Type B pancreatic cell (in vitro differentiated cells): ENCODE measurements at places on chromosomes 2 and 18. TPM values are rescaled to one million over a fixed set of nuclear protein-coding genes. Genes with fewer than 3 reads are reported as not detected.

- H3K4me3 ChIP-seq = no peak overlapping the region
- H3K4me1 ChIP-seq = no peaks in the 10 kb centered on the region
- no peak overlapping the region for H3K27ac ChIP-seq
- H3K27me3 ChIP-seq = no peaks in the 10 kb centered on the region
- H3K36me3 ChIP-seq = no peaks in the 10 kb centered on the region
These were observed 286.7 kb upstream of the LRRTM1 start for GRCh38 chr2:80591233-80591632.

- no peak overlapping the region for H3K4me3 ChIP-seq
- no peaks in the 10 kb centered on the region for H3K27me3 ChIP-seq
- peaks cover 20% of the 10 kb centered on the region for H3K36me3 ChIP-seq
- H3K27ac ChIP-seq = no peak overlapping the region
These were observed 45.6 kb downstream of the CEP192 start for GRCh38 chr18:13036622-13037320.

DNA sequence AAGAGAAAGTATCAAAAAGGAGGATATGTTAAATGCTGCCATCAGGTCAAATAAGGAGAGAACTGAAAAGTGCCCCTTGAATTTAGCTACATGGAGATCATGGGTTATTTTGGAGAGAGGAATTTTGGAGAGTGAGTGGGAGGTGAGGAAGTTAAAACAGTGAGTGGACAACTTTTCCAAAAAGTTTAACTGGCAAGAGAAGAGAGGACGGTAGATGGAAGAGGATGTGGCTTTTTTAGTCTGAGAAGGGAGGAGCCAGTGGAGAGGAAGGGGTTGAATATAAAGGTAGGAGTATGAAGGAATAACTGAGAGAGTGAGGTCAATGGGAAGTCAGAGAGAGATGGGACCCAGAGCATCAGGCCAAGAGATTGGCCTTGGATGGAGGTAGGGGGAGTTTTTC is 62.5 kb upstream of the NFE2L2 start:
- H3K27ac ChIP-seq = no peak overlapping the region
- H3K4me1 ChIP-seq = peaks cover 12% of the 10 kb centered on the region
- H3K27me3 ChIP-seq = no peaks in the 10 kb centered on the region
- no peak overlapping the region for H3K4me3 ChIP-seq

DNA sequence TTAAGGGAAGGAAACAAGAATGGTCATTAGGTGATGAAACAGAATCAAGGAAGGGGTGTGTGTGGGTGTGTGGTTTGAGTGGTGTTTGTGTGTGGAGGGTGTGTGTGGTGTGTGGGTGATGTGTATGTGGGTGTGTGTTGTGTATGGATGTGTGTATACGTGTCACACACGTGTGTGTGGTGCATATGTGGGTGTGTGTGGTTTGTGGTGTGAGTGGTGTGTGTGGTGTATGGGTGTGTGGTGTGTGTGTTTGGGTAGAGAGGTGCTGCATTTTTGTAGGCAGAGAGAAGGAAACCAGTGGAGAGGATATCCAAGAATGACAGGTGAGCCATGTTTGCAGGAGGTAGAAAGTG is 1.1 kb upstream of the CEP192 start:
- H3K27me3 ChIP-seq = no peaks in the 10 kb centered on the region

- H3K4me1 ChIP-seq = peaks cover 17% of the 10 kb centered on the region
- peak overlapping the region; percentile 88 for H3K4me3 ChIP-seq
- peaks cover 72% of the 10 kb centered on the region for H3K27me3 ChIP-seq
- peak overlapping the region; percentile 10 for H3K27ac ChIP-seq
- DNase-seq = no peak
These were observed 1.4 kb upstream of the ZNF804A start for GRCh38 chr2:184596819-184597411.

GRCh38 chr18:37409878-37410277 is 155.7 kb downstream of the CELF4 start:
- no peaks in the 10 kb centered on the region for H3K27me3 ChIP-seq
- no peak for DNase-seq
- no peak overlapping the region for H3K4me3 ChIP-seq
- H3K27ac ChIP-seq = no peak overlapping the region
- H3K36me3 ChIP-seq = no peaks in the 10 kb centered on the region

DNA sequence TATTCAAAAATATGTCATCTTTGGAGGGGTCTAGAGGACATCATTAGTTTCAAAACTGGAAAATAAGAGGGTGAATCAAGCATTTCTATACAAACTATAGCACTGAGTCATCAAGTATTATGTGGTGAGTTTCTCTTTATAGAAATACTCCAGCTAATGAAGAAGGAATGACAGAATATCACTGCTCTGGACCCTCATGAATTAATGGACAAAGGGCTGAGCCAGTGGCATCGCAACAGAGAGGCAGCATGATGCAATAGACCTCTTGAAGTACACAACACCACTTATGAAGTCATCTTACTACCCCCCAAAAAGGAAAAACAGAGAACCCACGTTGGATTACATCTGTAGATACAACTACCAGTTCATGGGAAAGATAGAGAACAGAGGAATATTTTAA is 27.4 kb upstream of the EIF2AK3 start:
- H3K4me1 ChIP-seq = peaks cover 12% of the 10 kb centered on the region
- H3K36me3 ChIP-seq = no peaks in the 10 kb centered on the region
- H3K27me3 ChIP-seq = no peaks in the 10 kb centered on the region
- H3K27ac ChIP-seq = no peak overlapping the region
- H3K4me3 ChIP-seq = no peak overlapping the region

DNA sequence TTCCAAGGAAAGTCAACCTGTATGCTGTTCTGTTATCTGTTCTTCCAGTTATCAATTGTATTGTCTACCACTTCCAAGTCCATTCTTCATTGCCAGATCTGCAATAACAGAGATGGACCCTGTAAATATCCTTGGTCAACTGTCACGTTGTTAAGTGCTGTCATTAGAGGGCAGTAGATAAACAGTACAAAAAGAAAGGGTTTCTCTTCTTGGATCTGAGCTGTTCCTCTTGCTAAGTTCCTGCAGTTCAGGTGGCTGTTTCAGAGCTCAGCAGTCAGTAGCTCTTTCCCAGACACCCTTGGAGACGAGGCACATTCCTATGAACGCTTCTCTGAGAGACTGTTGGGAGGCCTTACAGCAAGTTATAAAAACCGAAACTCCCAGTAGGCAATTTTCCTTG is 957.1 kb upstream of the CHAC2 start:
- no peak overlapping the region for H3K27ac ChIP-seq
- DNase-seq = no peak
- H3K36me3 ChIP-seq = no peaks in the 10 kb centered on the region
- no peak overlapping the region for H3K4me3 ChIP-seq
- peaks cover 3% of the 10 kb centered on the region for H3K27me3 ChIP-seq
- H3K4me1 ChIP-seq = no peaks in the 10 kb centered on the region

DNA sequence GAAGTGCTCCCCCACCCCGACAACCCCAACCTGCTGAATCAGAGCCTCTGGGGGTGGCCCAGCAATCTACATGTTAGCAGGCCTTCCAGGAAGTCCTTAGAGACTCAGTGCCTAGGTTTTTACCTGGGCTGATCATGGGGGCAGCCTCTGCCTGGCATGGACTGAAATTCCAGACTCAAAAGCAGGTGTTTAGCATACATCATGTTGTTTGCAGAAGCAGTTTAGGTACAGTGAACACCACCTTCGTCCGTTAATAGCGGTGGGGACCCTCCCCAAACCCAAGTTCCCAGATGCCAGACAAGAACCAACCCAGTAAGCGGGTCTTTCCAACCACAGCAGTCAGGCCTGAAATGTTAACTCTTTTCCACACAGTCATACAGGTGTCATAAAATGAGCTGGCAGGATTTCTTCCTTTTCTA is 26.4 kb upstream of the GALR1 start:
- DNase-seq = no peak
- H3K4me1 ChIP-seq = no peaks in the 10 kb centered on the region
- H3K27me3 ChIP-seq = peaks cover 21% of the 10 kb centered on the region
- H3K27ac ChIP-seq = no peak overlapping the region
- H3K4me3 ChIP-seq = no peak overlapping the region
- no peaks in the 10 kb centered on the region for H3K36me3 ChIP-seq

GRCh38 chr2:9760902-9761228 is 82.4 kb upstream of the TAF1B start:
- H3K4me1 ChIP-seq = peaks cover 48% of the 10 kb centered on the region
- no peak overlapping the region for H3K27ac ChIP-seq
- no peak for DNase-seq
- no peak overlapping the region for H3K4me3 ChIP-seq
- peaks cover 20% of the 10 kb centered on the region for H3K27me3 ChIP-seq
- H3K36me3 ChIP-seq = no peaks in the 10 kb centered on the region

DNA sequence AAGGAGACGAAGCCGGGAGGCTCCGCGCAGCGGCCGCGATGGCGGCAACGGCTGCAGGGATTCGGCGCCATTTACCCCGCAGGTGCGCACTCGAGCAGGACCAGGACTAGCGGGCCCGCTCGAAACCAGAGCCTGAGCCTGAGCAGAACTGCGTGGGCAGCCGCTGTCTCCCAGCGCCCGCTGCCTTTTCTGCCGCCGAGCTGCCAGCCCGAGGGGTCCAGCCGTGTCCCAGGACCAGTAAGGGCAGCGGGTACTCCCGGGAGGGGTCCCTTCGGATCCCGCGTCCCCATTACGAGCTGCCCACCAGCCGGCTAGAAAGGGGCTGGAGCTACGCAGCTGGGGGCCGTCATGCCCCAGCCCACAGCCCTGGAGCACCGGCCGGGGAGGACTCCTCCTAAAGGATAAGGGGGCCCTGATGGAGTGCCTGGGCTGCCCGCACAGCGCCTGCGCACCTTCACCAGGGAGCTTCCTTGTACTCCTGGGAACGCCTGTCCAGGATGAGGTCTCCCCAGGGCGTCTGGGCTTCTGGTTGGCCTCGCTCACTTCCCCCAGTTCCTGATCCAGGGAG is 9.9 kb downstream of the ALPP start:
- no peak for DNase-seq
- no peak overlapping the region for H3K4me3 ChIP-seq
- H3K27me3 ChIP-seq = peaks cover 74% of the 10 kb centered on the region
- peaks cover 3% of the 10 kb centered on the region for H3K36me3 ChIP-seq

GRCh38 chr2:58535182-58535581 is 294.1 kb upstream of the FANCL start:
- no peak overlapping the region for H3K27ac ChIP-seq
- H3K27me3 ChIP-seq = no peaks in the 10 kb centered on the region
- peaks cover 13% of the 10 kb centered on the region for H3K4me1 ChIP-seq
- DNase-seq = no peak

GRCh38 chr18:13048061-13048595 is 57.0 kb downstream of the CEP192 start:
- no peaks in the 10 kb centered on the region for H3K27me3 ChIP-seq
- no peak overlapping the region for H3K27ac ChIP-seq
- no peaks in the 10 kb centered on the region for H3K4me1 ChIP-seq
- H3K4me3 ChIP-seq = no peak overlapping the region
- DNase-seq = no peak

DNA sequence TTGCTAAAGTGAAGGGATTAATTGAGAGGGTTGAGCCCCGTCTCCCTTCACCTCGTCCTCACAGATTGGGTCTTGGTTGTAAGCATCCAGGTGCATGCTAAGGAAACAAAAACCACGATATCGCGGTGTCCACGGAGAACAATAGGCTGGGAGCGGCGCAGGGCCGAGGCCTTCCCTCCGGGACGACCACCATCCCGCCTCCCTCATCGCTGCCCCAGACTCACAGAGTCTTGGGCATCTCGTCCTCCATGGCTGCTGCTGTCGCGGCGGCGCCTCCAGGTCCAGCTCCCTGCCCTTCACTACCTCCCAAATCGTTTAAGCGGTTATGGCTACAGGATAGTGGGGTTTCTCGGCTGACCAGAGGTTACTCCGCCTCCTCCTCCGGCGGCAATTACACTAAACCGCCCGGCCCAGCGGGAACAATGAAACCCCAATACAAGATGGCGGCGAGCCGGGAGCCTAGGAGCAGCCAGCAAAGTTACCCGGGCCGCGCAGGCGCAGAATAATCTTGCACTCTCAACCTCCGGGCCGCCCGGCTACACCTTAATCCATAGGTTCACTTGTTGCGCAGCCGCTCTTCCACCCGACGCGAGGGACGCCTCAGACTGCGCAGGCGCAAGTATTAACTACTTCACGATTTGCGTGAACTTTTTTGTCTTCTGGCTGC is at the start of gene TIA1:
TSS of gene TIA1 (minus strand) at position 448 of the 667 bp plus-strand sequence. CDS start at position 250, 198 bp downstream.
- H3K4me3 ChIP-seq = peak within 1 kb of the TSS; percentile 96
- H3K4me1 ChIP-seq = peaks cover 28% of the 10 kb centered on the region
- peak within 1 kb of the TSS; percentile 99 for H3K27ac ChIP-seq
- H3K27me3 ChIP-seq = peaks cover 6% of the 10 kb centered on the region
- peak; percentile 99 for DNase-seq

GRCh38 chr18:59218018-59218417 is 1.9 kb upstream of the GRP start:
- H3K36me3 ChIP-seq = no peaks in the 10 kb centered on the region
- H3K27ac ChIP-seq = no peak overlapping the region
- no peak for DNase-seq
- H3K4me3 ChIP-seq = peak overlapping the region; percentile 44

- peaks cover 4% of the 10 kb centered on the region for H3K27me3 ChIP-seq
- no peak overlapping the region for H3K4me3 ChIP-seq
- H3K27ac ChIP-seq = no peak overlapping the region
These were observed 29.3 kb downstream of the COLEC11 start for GRCh38 chr2:3624059-3624794.

GRCh38 chr2:38750891-38751595 is at the start of gene SRSF7:
Gene SRSF7, minus strand, starts transcription at chr2:38751361. Its CDS starts 105 bp downstream, at chr2:38751256.
- H3K36me3 ChIP-seq = peaks cover 46% of the 10 kb centered on the region
- H3K4me3 ChIP-seq = peak within 1 kb of the TSS; percentile 100
- peak within 1 kb of the TSS; percentile 99 for H3K27ac ChIP-seq
- peaks cover 4% of the 10 kb centered on the region for H3K27me3 ChIP-seq
- H3K4me1 ChIP-seq = peaks cover 41% of the 10 kb centered on the region
- DNase-seq = peak; percentile 99

DNA sequence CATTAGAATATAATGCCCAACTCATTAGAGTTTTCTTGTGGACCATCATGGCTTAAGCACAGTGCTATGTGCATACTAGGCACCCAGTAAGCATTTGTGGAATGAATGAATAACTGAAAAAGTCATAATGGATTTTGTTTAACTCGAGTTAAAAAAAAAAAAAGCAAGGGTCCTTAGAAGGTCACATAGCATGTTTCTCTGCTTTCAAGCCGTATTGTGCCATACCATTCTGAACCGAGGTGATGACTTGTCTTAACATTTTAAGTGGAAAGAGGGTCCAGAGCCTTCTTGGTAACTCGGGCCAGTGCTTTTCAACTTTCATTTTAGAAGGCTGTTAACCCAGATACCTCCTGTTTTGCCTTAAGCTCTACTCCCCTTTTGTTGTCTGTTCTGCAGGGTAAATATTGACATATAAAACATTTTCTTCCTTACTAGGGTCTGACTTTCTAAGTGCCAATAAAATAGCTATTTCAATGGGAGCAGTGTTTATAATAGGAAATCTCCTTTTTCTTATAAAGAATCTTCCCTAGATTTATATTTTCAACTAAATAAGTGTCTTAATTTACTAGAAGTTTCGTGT is 787 bp upstream of the ADGRF3 start:
- H3K27ac ChIP-seq = peak overlapping the region; percentile 98
- no peaks in the 10 kb centered on the region for H3K27me3 ChIP-seq
- H3K36me3 ChIP-seq = peaks cover 8% of the 10 kb centered on the region
- no peak for DNase-seq

Gene PPP1R1C
- 1.4 and 7.4 TPM in 2 replicates for total RNA-seq

Gene TXNDC2
- not detected in 2 replicates for total RNA-seq

Gene DUSP2
- 4.3 and 4.5 TPM in 2 replicates for total RNA-seq

Gene TMEM200C
- 3.0 and 26.1 TPM in 2 replicates for total RNA-seq

Gene FARSB
- total RNA-seq = 17.3 and 24.0 TPM in 2 replicates

Gene STAMBP
- 39.0 and 41.0 TPM in 2 replicates for total RNA-seq

Gene ICOS
- total RNA-seq = not detected in 2 replicates

Gene FZD7
- total RNA-seq = 50.0 and 68.6 TPM in 2 replicates

Gene FIGN
- 8.6 and 19.5 TPM in 2 replicates for total RNA-seq
